Amniotic epithelial cell (primary cell): ENCODE measurements at places on chromosomes 1 and 21.
A peak's percentile ranks its signal among the peaks of the same experiment; 100 is the strongest.

DNA sequence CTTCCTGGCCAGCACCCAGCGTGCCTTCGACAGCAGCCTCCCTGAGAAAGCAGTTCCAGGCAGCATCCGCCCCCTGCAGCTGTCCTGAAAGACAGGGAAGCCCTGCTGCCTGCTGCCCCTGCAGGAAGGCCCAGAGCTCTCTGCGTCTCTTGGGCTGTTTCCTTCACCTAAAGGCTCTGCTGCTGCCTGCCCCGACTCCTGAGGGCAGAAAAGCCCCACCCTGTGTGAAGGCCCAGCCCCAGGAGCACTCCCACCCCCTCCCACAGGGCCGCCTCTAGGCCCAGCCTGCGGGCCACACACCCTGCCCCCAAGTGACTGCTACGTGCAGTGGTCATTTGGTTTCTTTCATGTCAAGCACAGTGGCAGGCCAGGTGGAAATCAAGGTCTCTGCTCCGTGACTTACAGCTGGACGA is 12.4 kb downstream of the RIPK4 start:
- DNase-seq: no peak

DNA sequence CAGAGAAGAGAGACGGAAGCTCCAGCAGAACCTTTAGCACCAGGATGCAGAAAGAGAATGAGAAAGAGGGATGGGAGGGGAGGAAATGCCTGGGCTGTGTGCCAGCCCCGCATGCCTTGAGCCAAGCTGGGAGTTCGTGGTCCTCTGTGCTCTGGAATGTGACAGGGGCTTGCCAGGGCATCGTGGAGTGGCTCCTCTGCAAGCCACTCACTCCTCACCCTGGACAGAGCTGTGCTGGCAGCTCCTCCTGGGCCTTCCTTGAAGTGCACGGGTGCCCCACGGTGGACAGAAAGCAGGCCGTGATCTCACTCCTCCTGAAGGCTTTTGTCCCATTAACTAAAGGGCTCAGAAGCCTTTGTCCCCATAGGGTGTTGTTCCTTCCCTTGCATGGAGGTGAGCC is 34.8 kb upstream of the PRELP start:
- DNase-seq: peak; percentile 50

- DNase-seq: peak; percentile 66
These were observed 1.5 kb downstream of the HIPK1 start for GRCh38 chr1:113930499-113931161.

DNA sequence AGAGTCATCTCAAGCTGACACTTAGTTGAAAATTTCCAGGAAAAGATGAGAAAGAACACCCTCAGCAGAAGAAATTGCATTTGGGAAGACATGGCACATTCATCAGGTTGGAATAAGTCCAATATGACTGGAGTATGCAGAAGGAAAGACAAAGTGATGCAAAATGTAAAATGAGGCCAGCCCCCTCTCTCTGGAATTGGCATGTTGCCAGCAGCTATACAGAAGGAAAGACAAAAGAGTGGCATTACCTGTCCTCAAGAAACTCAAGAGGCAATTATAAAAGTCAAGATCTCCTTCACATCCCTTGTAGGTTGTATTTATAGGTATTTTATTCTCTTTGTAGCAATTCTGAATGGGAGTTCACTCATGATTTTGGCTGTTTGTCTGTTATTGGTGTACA is 426.3 kb downstream of the AGBL4 start:
- DNase-seq: no peak

DNA sequence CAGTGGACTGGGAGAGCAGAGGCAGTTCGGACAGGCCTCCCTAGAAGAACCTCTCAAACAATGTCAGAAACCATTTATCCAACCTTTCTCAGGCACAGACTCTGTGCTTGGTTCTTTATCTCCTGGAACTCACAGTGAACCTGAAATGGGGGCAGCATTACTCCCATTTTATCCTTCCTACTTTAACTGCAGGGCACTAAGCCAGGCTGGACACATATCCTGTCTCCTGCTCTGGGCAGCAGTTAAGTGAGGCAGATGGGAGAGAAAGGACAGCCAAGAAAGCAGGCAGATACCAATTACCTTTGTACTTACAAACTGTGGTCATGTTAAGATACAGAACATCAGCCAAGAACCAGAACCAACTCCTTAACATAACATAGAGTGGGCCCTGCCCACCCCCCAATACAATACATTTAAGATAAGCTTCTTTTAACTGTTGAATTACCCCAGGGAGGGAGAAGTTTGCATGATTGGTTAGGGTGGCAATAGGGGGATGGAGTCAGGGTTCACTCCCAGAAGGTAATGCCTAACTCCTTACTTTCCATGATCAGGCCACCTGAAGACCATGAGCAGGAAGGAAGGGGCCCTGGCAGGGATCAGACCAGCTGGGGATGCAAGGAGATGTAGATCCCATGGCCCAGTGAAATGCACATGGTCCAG is 10.9 kb downstream of the KDF1 start:
- DNase-seq: no peak
